Stimulated activated CD8-positive, alpha-beta memory T cell treated with anti-CD3 and anti-CD28 coated beads, Interleukin-7, amount 100 ng/mL, for 4 hours (primary cell): ENCODE measurements at places on chromosomes 7 and 10.

GRCh38 chr7:66629222-66630062 lies 761 bp downstream of the KCTD7 start:
- no peak for DNase-seq

DNA sequence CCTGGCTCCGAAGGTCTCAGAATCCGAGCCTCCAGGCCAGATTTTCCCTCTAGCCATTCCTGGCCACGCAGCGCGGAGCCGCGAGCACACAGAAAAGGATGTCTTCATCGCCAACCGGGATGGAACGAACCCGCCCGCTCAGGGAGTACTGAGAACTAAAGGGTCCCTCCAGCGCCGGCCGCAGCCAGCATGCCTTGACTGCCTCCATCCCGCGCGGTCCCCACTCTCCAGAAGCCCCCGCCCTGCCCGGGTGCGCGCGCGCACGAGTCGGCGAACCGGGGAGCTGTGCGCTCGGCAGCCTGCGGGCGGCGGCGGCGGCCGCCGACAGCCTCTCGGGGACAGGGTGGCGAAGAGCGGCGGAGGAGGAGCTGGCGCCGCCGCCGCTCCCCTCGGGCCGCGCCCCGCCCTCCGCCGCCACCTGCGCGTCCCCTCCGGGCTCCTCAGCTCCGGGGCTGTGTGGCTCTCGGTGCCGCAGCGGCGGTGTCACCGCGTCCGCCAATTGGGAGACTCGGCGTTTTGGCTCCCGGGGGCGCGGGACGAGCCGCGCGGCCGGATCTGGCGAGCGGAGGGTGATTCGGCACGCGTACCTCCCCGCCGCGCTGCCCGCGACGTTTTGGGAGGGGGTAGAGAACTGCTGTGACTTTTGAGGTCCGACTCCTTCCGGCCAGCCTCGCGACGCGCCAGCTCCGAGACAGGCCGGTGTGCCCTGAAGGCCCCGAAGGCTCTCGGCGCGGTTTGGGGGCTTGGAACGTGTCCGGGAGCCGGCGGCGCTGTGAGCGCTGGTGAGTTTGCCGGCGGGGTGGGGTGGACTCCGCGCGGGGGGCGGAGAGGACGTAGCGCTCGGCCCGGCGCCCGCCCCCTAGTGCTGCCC lies 453 bp upstream of the GALNT17 start:
- DNase-seq: no peak

- no peak for DNase-seq
These were observed 129.8 kb upstream of the SH2B2 start for GRCh38 chr7:102156867-102157266.

GRCh38 chr7:140375892-140376730 lies 22.2 kb downstream of the SLC37A3 start:
- no peak for DNase-seq

DNA sequence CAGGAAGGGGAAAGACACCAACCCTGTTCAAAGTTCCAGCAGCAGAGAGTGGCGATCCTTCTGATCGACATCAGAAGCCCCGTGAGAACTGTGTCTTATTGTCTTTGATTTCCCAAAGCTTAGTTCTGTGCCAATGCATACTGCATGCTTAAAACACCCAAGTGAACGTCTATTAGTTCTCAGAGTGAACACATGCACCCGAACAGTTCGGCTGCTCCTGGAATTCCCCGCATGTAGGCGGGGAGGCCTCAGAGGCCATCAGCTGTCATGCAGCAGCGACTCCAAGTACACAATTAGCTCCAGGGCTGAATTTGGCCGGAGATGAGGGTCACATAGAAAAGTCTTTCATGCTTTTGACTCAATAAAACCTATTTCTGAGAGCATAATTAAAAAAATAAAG lies 276.9 kb downstream of the ZMYND11 start:
- DNase-seq: no peak

GRCh38 chr7:11846361-11846955 lies 14.5 kb upstream of the THSD7A start:
- DNase-seq: no peak

- DNase-seq: no peak
These were observed 4.3 kb upstream of the UTF1 start for GRCh38 chr10:133225707-133226191.

- no peak for DNase-seq
These were observed 244.3 kb downstream of the MTERF1 start for GRCh38 chr7:91636129-91636724.

GRCh38 chr7:149586646-149587645 lies 89.3 kb upstream of the ZNF746 start:
- no peak for DNase-seq
